ENCODE measurements at places on chromosomes 1 and 21.
A peak's percentile ranks its signal among the peaks of the same experiment; 100 is the strongest.

GRCh38 chr1:50605186-50605875 lies 182.1 kb upstream of the DMRTA2 start:
- peak; percentile 27 for DNase-seq

- no peak for DNase-seq
These were observed 19.4 kb downstream of the AGRN start for GRCh38 chr1:1039145-1039910.

DNA sequence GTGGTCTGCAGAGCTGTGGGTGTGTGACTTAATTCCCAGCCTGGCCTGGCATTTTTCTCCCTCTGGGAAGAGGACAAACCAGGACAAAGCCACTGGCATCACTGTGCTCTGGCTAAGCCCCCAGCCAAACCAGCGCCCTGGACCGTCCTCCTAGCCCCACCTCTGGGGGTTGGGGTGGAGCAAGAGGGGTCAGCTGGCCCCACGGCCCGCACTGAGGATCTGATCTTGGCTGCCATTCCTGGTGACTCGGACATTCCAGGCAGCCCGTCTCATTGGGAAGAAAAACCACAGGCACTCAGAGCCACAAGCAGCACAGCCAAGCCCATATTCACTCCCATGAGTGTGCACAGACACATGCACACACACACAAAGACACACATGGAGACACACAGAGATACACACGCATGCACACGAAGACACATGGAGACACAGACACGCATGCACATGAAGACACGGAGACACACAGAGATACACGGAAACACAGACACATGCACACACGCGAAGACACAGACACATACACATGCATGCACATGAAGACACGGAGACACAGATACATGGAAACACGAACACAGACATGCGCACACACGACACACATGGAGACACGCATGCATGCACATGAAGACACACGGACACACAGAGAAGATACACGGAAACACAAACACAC lies 2.3 kb upstream of the MXRA8 start:
- peak; percentile 9 for DNase-seq

- DNase-seq = no peak
These were observed 22.8 kb downstream of the S100A6 start for GRCh38 chr1:153513023-153513422.

GRCh38 chr1:182735343-182735742 lies 51.0 kb upstream of the RGS8 start:
- no peak for DNase-seq

DNA sequence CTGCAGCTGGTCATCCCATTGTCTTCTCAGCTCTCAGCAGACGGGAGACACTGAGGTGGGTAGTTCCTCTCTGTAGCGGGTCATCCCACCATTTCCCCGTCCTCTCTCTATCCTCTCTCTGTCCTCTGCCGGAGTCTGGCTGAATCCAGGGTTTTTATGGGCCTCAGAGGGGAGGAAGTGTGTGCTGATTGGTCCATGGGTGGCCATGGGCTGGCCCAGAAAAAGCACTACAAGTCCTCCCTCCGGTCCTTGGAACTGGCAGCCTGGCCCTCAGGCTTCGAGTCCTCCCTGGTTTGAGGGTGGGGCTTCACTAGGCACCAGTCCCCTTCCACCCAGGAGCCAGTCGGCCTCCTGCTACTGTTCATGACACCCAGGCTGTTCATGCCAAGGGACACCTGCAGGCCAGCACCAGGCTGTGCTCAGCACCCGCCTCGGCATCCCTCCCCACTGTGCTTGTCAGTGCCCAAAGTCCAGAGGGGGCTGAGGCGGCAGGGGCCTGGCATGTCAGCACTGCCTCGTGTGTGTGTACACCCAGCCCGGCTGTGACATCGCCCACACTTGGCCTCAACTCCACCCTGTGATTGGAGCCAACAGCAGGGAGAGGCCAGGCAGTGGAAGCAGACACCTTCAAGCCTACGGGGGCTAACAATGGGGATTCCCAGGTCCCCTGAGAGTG lies 23.0 kb upstream of the LRRC8C start:
- no peak for DNase-seq

GRCh38 chr1:118988186-118989005 lies at the start of gene TBX15:
Gene TBX15 (minus strand): TSS chr1:118988343. CDS start chr1:118987795, 548 bp downstream.
- no peak for DNase-seq

GRCh38 chr1:24635195-24635843 lies 7.8 kb upstream of the SRRM1 start:
- no peak for DNase-seq

DNA sequence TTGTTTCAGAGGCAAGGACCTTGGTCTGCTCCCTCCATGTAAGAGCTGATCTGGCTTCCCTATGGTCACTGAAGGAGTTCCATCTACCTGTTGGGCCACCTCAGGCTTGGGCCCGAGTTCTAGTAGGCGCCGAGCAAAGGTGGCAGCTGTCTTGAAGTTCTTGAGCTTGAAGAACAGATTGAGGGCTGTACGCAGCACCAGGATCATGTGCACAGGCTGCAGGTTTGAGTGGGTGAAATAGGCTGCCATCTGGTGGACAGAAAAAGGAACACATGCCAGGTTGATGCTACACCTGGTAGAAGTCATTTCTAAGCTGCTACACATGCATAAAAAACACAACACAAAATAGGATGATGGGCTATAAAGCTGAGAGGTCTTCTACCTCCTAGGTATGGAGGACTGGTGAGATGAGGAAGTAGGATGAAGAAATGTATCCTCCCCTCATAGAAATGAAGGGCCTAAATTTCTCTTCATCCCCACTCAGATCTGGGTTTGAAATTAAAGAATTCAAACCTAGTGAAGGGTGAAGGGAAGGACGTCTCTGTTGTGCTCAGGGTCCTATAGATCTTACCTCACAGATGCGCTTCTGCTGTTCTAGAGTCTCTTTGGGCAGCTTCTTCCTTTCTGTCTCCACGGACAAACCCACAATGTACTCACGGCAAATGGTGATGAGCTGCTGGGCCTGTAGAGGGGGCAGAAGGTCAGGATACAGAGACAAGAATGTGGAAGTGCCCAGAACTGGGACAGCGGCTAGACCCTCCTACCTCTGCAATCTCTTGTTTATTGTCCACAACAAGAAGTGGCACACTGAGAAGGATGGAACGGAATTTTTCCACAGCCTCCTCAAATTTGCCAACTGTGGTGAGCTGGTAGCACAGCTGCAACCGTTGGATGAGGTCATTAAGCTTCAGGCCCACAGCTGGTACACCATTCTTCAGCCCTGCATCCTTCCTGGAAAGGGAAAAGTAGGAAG lies 6.6 kb upstream of the PEX19 start:
- peak; percentile 61 for DNase-seq

- peak; percentile 20 for DNase-seq
These were observed 3.9 kb downstream of the CLDN19 start for GRCh38 chr1:42736152-42736551.

DNA sequence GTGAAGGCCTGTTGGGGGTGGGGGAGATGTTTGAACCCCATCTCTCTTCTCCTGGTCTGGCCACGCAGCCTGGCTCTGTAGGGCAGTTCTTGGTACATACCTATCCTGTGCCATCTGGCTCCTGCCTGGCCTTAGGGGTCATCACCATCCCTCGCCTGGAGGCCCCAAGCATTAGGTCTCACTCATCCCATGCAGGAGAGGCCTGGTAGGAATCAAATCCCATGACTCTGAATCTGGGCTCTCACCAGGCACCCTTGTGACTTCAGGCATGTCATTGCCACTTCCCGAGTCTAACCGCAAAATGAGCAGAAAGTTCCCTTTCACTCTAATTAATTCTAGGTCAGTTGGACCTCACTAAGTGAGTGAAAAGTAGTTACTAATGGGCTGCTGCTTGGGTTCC lies 37.2 kb downstream of the ETNK2 start:
- no peak for DNase-seq

DNA sequence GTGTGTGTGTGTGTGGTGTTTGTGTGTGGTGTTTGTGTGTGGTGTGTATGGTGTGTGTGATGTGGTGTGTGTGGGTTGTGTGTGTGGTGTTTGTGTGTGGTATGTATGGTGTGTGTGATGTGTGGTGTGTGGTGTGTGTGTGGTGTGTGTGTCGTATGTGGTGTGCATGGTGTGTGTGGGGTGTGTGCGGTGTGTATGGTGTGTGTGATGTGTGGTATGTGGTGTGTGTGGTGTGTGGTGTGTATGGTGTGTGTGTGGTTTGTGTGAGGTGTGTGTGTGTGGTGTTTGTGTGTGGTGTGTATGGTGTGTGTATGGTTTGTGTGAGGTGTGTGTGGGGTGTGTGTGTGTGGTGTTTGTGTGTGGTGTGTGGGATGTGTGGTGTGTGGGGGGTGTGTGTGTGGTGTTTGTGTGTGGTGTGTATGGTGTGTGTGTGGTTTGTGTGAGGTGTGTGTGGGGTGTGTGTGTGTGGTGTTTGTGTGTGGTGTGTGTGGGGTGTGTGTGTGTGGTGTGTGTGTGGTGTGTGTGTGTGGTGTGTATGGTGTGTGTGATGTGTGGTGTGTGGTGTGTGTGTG lies 106.2 kb upstream of the ADAR start:
- no peak for DNase-seq

DNA sequence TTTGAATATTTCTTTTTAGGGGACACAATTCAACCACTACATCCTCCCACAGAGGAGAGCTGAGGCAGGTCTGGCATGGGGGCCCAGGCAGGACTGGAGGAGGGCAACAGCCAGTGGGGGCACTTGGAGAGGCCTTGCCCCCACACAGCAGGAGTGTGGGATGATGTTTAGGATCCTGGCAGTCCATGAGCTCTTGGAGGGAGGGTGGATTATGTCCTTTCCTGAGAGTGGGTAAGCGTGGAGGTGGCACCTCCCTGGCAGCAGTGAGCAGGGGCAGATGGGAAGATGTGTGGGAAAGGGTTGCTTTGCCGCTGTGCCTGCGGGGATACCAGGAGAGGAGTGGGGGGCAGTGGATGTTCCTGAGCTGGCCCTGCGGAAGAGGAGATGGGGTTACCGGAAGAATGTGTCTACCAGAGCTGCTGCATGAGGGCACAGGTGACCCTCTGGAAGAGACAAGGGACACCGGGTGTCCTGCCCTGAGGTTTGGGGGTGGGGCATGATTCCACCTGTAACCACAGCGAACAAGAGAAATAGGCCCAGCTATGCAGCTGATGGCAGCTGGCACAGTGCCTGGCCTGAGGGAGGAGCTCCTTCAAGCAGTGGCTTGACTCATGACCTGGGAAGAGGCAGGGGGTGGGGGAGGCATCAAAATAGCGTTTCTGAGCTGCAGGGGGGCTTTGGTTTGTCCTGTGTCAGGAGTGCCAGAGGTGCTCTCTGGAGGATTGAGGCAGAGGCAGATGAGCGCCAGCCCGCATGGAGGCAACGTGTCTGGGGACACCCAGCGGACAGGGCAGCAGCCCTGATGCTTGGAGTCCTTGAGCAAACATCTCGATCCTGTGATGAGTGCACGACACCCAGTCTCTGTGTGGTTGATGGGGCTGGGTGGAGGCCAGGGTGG lies 123.9 kb upstream of the TMPRSS2 start:
- DNase-seq = no peak
